ENCODE measurements at places on chromosomes 6 and 20. TPM values are rescaled to one million over a fixed set of nuclear protein-coding genes. Genes with fewer than 3 reads are reported as not detected.
A peak's percentile ranks its signal among the peaks of the same experiment; 100 is the strongest.

DNA sequence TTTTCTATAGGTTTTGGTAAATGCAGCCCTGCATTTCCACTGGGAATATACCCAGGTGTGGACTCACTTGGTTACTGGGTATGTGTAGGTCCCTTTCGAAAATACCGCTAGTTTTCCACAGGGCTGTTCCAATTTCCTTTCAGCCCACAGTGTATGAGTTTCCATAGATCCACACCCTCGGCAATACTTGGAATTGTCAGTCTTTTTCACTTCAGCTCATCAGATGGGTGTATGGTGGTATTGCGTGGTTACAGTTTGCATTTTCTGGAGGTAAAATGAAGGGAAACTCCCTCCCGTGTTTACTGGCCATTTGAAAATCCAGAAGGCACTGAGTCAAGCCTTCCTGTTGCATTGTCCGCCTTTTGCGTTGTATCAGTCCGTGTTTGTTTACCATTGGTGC lies 453.6 kb downstream of the CDH26 start:
- peaks cover 4% of the 10 kb centered on the region for H3K4me1 ChIP-seq
- H3K27me3 ChIP-seq, result peaks cover 4% of the 10 kb centered on the region
- H3K27ac ChIP-seq, result no peak overlapping the region
- no peak for DNase-seq
- no peaks in the 10 kb centered on the region for H3K36me3 ChIP-seq

DNA sequence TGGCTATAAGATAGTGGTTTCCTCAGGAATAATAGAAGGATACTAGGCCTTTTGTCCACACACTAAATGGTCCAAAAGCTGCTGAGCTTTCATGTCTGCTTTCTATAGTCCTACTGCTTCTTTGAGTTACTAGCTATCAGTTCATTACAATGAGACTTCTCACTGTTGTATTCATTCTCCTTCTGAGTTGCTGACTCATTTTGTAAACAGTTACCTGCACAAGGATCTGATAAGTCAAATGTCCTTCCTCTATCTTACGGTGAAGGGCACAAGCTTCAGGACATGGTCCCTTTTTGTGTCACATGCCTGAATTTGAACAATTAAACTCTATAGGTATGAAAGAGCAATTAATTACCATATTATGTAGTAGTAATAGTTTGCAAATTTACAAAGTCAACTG lies 90.5 kb downstream of the MAN1A1 start:
- H3K36me3 ChIP-seq, result peaks cover 22% of the 10 kb centered on the region
- DNase-seq, result no peak
- H3K4me1 ChIP-seq, result peaks cover 14% of the 10 kb centered on the region

DNA sequence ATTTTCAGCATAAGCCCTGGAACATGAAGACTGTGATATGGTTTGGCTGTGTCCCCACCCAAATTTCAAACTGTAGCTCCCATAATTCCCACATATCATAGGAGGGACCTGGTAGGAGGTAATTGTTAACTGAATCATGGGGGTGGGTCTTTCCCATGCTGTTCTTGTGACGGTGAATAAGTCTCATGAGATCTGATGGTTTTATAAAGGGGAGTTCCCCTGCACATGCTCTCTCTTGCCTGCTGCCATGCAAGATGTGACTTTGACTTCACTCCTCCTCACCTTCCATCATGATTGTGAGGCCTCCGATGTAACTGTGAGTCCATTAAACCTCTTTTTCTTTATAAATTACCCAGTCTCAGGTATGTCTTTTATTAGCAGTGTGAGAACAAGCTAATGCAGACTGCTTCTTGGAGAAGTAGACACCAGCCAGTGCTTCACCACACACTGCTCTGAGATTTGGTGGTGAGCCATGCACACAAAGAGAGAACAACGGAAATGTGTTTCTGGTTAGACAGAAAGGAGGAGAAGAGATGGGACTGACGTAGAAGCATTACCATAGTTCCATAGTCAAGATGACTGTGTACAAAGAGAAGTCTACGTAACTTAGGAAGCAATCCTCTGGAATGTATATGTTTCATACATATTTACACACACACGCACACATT lies 97.8 kb downstream of the BACH2 start:
- DNase-seq, result no peak
- peak overlapping the region; percentile 24 for H3K4me3 ChIP-seq
- peak overlapping the region; percentile 76 for H3K27ac ChIP-seq
- H3K4me1 ChIP-seq, result peaks cover 54% of the 10 kb centered on the region
- peaks cover 48% of the 10 kb centered on the region for H3K36me3 ChIP-seq
- no peaks in the 10 kb centered on the region for H3K27me3 ChIP-seq

- peaks cover 35% of the 10 kb centered on the region for H3K36me3 ChIP-seq
- H3K27ac ChIP-seq, result no peak overlapping the region
- no peak overlapping the region for H3K4me3 ChIP-seq
- H3K4me1 ChIP-seq, result peaks cover 6% of the 10 kb centered on the region
Observed at GRCh38 chr20:49948178-49948577, 12.0 kb downstream of the RNF114 start.

The QKI gene
- total RNA-seq, result 70.9 TPM

DNA sequence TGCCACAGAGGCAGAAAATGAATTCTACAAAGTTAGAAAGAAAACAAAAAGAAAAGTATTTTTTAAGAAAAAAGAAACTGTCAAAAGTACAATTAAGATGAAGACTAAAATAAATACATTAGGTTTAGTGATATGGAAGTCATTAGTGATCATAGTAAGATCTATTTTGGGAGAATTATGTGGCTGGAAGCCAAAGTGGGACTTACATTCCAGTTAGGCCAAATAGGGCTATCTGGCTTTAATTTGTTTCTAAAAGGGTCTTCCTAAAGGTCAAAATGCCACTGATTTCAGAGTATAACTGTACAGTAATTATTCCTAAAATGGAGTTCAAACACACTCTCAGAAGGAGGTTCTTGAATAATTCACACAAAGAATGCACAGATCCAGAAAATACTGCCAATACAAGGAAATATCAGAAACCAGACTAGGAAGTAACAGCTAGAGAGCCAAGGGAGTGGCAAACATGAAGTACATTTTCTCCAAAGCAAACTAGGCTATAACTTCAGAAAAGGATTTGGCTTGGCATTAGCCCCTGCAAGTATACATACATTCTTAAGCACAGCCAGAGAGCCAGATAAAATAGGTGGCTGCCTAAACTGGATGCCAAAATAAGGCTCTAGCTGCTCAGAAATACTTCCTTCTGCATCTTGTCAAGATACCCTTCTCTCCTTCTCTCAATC lies 45.3 kb downstream of the PDSS2 start:
- H3K27me3 ChIP-seq, result no peaks in the 10 kb centered on the region
- no peak for DNase-seq
- H3K36me3 ChIP-seq, result peaks cover 12% of the 10 kb centered on the region
- H3K4me3 ChIP-seq, result no peak overlapping the region
- H3K4me1 ChIP-seq, result peaks cover 2% of the 10 kb centered on the region

The SLC17A1 gene
- total RNA-seq, result not detected

The TSBP1 gene
- not detected for total RNA-seq

- no peaks in the 10 kb centered on the region for H3K36me3 ChIP-seq
- H3K27ac ChIP-seq, result no peak overlapping the region
- peaks cover under 1% of the 10 kb centered on the region for H3K27me3 ChIP-seq
- no peak for DNase-seq
- H3K4me1 ChIP-seq, result no peaks in the 10 kb centered on the region
Observed at GRCh38 chr20:41776421-41776820, 158.2 kb upstream of the CHD6 start.

DNA sequence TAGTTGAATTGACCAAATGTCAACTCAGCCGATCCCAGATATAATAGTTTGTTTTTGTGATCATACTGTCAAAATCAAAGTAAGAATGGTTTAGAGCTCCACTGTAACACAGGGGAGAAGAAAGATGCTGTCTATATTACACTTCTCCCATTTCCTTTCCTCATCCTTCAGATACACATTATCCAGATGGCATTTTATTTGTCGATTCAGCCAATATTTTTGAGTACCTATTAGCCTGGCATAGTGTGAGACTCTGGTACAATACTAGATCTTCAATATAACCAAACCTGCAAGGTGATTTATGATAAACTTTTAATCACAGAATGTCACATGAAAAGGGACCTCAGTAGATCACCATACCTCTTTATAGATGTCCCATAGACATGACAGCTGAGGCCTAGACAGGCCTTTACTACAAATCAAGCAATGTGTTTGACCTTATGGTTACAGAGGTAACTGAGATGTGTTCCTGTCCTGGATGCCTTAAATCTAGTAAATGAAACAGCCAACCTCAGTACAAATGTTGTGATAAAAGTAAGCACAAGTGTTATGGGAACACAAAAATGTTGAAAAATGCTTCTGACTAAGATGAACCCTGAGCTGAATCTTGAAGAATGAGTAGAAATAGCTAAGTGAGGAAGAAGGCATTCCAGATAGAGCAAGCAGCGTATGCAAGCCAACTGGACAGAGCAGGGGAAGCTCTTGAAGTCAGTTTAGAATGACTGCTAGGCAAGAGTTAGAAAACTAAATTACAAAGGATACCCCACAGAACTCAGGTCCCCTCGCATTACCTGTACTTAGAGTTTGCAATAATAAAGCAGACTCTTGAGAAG lies 1.9 kb downstream of the FBXO9 start:
- DNase-seq, result no peak
- no peaks in the 10 kb centered on the region for H3K27me3 ChIP-seq
- H3K4me3 ChIP-seq, result peak overlapping the region; percentile 48
- H3K27ac ChIP-seq, result no peak overlapping the region
- H3K4me1 ChIP-seq, result peaks cover 28% of the 10 kb centered on the region

DNA sequence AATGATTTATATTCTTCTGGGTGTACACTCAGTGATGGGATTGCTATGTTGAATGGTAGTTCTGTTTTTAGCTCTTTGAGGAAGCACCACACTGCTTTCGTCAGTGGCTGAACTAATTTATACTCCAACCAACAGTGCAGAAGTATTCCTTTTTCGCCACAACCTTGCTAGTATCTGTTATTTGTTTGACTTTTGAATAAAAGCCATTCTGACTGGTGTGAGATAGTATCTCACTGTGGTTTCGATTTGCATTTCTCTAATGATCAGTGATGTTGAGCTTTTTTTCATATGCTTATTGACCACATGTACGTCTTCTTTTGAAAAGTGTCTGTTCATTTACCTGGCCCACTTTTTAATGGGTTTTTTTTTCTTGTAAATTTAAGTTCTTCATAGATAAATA lies 583.8 kb upstream of the ARID1B start:
- H3K27ac ChIP-seq, result no peak overlapping the region
- H3K27me3 ChIP-seq, result peaks cover under 1% of the 10 kb centered on the region
- peaks cover 22% of the 10 kb centered on the region for H3K4me1 ChIP-seq
- no peak for DNase-seq

The C6orf132 gene
- total RNA-seq, result 0.14 TPM

GRCh38 chr6:89047473-89047872 lies 33.1 kb upstream of the PNRC1 start:
- DNase-seq, result no peak
- peaks cover 20% of the 10 kb centered on the region for H3K4me1 ChIP-seq
- H3K27ac ChIP-seq, result no peak overlapping the region
- no peak overlapping the region for H3K4me3 ChIP-seq
- H3K27me3 ChIP-seq, result no peaks in the 10 kb centered on the region

DNA sequence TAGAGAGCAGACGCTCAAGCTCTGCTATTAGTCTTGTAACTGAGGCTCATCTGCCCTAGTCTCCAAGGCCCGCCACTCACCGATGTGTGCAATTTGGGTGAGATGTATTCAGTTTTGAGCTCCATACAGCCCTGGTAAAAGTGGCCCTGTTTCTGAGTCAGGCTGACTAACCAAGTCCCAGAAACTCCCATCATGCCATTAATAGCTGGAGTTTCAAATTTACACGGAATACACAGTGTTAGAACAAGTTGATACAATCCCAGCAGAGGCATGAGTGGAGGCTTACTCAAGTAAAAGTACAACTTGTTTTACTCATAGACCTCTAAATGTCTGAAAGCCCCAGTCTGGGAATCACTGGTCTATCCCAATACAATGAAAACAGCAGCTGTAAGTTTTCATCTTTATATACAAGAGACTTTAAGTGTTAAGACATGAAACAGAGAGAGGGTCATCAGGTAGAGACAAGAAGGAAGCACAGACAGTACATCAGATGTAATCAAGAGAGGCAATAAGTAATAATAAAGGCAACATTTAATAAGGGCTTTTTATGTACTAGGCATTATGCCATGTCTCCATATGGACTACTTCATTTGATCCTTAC lies 42.4 kb downstream of the RTN4IP1 start:
- no peak overlapping the region for H3K4me3 ChIP-seq
- no peaks in the 10 kb centered on the region for H3K27me3 ChIP-seq
- no peaks in the 10 kb centered on the region for H3K4me1 ChIP-seq
- peaks cover 18% of the 10 kb centered on the region for H3K36me3 ChIP-seq

The FGD2 gene
- 12.4 TPM for total RNA-seq

The HLA-DQA1 gene
- 3.9 TPM for total RNA-seq

The GNAS gene
- 912 TPM for total RNA-seq

The CTAGE9 gene
- not detected for total RNA-seq

DNA sequence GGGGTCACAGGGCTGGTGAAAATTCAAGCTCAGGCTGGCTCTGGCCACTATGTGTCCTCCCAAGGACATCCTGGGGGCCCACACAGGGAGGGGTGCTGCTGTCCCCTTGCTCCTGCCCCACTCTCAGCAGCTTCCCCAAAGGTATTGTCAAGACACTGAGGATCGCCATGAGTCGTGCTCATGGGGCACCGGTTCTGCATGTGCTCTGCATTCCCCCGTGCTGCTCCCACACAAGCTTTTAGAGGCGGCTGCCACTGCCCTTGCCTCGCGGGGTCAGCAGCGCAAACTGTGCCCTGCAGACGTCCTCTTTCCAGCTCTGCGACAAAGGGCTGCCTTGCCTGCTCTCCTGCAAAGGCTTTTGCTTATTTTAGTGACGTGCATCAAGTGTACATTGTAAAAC lies 179.8 kb downstream of the ERMARD start:
- H3K27ac ChIP-seq, result no peak overlapping the region

- H3K4me1 ChIP-seq, result peaks cover 2% of the 10 kb centered on the region
- H3K27me3 ChIP-seq, result no peaks in the 10 kb centered on the region
- DNase-seq, result no peak
- H3K36me3 ChIP-seq, result no peaks in the 10 kb centered on the region
- H3K27ac ChIP-seq, result no peak overlapping the region
Observed at GRCh38 chr6:16058201-16058928, 70.5 kb upstream of the MYLIP start.

GRCh38 chr6:98529364-98529763 lies 305.0 kb upstream of the POU3F2 start:
- H3K27ac ChIP-seq, result no peak overlapping the region
- no peaks in the 10 kb centered on the region for H3K27me3 ChIP-seq
- no peaks in the 10 kb centered on the region for H3K36me3 ChIP-seq
- H3K4me3 ChIP-seq, result no peak overlapping the region
- H3K4me1 ChIP-seq, result no peaks in the 10 kb centered on the region

All from activated naive CD8-positive, alpha-beta T cell treated with anti-CD3 and anti-CD28 coated beads, Interleukin-2, amount 10 ng/mL, durations not matched to agents 7 days and 5 days (primary cell).